ENCODE measurements at places on chromosomes 1 and 21. TPM values are rescaled to one million over a fixed set of nuclear protein-coding genes. Genes with fewer than 3 reads are reported as not detected.

GRCh38 chr1:235938709-235939479 lies 72.2 kb upstream of the LYST start:
- no peak for DNase-seq

Gene FAM177B
- total RNA-seq, result 1.9 TPM

DNA sequence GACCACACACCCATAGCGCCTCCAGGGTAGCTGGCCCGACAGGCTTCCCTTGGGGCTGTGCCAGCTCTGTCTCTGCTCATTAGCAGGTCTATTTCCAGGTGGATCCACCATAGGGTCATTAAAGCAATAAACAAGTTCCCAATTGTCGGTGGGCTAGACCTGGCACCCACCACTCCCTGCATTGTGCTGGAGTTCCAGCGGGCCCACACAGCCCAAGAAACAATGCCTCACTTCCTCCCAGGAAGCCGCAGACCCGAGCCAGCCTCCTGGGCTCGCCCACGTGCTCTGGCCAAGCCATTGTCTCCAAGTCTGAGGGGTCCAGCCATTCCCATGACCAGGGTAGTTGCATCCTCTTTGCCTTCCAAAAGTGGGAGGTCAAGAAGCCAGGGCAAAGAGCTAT lies 27.5 kb upstream of the SOX13 start:
- peak; percentile 30 for DNase-seq

- DNase-seq, result no peak
These were observed 55.0 kb downstream of the SLX9 start for GRCh38 chr21:44994695-44995342.

DNA sequence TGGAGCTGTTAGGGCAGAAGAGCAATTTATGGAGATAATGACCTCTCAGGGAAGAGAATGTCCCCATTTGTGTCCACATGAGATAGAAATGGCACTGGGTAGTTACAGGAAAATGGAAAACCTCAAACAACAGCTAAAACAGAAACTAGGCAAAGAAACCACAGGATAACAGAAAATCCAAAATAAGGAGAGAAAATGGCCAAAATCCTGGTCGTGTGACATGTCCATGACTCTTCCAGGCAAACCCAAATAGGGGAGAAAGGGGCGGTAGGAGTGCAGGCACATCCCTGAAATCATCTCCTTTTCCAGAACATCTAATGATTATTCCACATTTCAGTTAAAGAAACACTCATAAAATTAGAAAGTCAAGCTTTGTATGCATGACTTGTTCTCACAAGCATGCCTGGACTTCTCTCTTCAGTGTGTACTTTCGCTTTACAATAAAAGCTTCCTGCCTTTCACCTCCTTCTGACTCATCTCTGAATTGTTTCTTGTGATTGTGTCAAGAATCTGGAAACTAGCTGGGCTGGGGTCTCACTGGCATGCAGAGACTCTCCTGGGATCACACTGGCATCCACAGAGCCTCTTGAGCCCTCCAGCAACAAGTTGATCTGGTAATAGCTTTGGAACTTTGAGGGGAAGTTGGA lies 171.4 kb upstream of the ZP4 start:
- DNase-seq, result no peak

GRCh38 chr1:202123336-202123813 lies 658 bp downstream of the GPR37L1 start:
- no peak for DNase-seq

GRCh38 chr1:29352719-29353420 lies 116.5 kb downstream of the PTPRU start:
- DNase-seq, result no peak

GRCh38 chr1:28296401-28297261 lies 32.2 kb upstream of the MED18 start:
- no peak for DNase-seq
